ENCODE measurements at places on chromosomes 7 and 10. TPM values are rescaled to one million over a fixed set of nuclear protein-coding genes. Genes with fewer than 3 reads are reported as not detected.

GRCh38 chr10:132551093-132551807 lies 13.7 kb downstream of the INPP5A start:
- DNase-seq, result peak; percentile 19

DNA sequence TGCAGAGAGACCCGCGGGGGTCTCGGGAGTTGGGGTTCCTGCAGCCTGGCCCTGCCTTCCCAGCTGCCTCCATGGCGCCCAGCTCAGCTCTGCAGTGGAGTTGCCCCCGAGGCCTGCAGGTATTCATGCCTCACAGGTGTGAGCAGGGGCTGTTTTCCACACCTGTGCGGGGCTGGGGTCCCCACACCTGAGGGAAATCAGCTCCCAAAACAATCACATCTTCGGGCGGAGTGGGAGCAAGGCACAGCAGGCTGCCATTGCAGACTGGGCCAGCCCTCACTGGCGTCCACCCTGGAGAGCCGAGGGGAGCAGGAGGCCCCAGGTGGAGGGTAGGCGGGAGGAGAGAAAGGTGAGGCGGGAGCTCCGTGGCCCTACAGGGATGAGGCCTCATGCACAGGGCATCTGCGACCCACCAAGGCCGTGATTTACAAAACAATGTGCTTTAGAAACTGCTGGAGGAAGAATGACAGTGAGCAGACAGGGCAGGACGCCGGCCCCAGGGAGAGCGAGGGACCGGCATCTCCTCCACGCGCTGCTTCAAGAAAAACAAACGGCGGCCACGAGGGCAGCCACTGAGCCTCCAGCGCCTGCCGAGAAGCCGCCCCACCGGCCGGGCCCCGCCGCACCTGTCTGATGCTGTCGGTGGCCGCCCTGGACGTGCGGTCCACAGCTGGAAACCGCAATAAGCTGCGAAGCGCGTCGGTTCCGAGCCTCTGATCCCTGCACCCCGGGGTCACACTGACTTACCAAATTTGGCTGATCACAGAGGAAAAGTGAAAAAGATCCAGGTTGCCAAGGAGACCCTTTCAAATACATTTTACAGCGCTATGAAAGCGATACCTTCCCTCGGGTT lies 53.0 kb upstream of the PDGFA start:
- no peak for DNase-seq

DNA sequence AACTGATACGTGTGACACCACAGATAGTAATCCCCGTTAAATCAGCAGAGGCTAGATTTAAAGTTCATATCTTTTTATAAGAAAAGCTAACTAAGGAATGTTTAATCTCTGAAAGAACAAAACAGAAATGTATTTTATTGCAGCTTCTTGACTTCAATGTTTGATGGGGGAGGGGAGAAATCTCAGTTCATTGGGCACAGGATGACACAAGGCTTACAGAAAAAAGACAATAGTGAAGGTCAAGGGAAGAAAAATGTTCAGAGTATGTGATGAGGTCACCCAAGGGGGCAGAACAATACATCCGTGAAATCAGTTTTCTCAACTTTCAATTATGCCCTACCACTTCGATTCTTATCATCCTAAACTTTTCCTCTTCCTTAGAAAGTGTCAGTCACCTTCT lies 102.9 kb downstream of the ELAPOR2 start:
- no peak for DNase-seq

- DNase-seq, result no peak
Observed at GRCh38 chr10:116634126-116634975, 13.6 kb downstream of the PNLIPRP2 start.

GRCh38 chr10:30882281-30882680 lies 149.4 kb downstream of the ZNF438 start:
- DNase-seq, result no peak

GRCh38 chr10:25766687-25767221 lies 167.3 kb upstream of the MYO3A start:
- no peak for DNase-seq

DNA sequence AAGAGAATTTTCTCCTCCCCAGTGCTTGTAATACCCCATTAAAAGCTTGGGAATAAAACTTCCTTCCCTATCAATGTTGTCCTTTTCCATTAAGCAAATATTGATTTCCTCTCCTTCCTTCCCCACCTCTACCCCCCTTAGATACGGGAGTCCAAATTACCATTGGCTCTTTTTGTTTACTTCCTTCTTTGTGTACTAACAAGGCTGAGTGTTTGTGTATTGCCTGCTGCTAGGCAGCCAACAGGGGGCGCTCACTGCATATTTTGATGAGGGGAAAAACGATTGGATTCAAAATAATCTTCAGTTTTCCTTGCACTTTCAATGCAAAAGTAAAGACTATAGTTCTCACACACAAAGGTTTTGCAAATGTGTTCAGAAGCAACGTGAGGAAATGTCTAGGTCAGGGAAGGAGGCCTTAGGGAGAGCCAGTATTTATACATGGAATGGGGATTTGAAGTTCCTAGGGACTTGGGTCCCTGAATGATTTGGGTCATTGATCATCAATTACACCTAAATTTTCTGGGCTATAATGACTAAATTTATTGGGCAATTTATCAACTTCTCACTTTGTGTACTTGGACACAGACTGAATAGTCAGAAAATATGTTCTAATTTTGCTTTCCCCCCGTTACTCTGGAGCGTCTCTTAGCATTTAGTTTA lies 23.6 kb upstream of the VPS41 start:
- DNase-seq, result no peak

GRCh38 chr7:12805518-12805928 lies 118.1 kb downstream of the ARL4A start:
- peak; percentile 23 for DNase-seq

GRCh38 chr10:121990015-121990677 lies 1.2 kb downstream of the TACC2 start:
- DNase-seq, result no peak

GRCh38 chr7:135929249-135929648 lies 47.9 kb downstream of the MTPN start:
- DNase-seq, result no peak

GRCh38 chr10:93818086-93818485 lies 60.4 kb downstream of the LGI1 start:
- no peak for DNase-seq

- DNase-seq, result no peak
Observed at GRCh38 chr10:73577788-73578187, 13.4 kb downstream of the USP54 start.

DNA sequence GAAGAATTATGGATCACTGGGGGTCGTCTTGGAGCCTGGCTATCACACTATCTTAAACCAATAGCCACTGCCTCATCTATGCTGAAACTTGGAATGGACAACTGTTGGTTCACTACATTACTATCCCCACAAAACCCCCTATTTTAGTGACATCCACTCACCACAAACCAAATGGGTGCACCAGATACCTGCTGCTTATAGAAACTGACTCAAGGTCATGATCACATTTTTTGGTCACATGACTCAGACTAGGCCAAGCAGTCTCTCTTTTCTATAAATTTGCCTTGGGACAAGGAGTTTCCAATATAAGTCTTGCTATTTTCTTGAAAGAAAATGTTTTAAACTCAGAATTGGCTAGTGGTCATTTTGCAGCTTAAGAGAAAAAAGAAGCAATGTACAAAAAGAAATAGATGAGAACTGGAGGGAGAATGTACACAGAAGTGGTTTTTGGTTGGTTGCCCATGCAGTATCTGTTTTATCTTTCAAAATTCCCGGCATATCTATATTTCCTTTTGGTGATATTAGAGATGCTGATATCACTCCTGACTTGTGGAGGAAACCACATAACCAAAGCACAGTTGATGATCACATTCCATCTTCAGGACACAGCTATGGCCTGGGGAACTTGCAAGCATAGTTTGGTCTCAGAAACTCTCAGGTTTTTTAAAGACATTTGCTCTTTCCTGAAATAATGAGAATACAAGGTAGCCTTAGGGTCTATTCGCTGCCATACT lies 85.2 kb upstream of the CACNA2D1 start:
- no peak for DNase-seq

- no peak for DNase-seq
Observed at GRCh38 chr7:72437610-72438009, 25.5 kb upstream of the CALN1 start.

- no peak for DNase-seq
Observed at GRCh38 chr10:86160890-86161585, 205.6 kb downstream of the GRID1 start.

- DNase-seq, result no peak
Observed at GRCh38 chr7:153130052-153130451, 370.5 kb downstream of the ACTR3B start.

DNA sequence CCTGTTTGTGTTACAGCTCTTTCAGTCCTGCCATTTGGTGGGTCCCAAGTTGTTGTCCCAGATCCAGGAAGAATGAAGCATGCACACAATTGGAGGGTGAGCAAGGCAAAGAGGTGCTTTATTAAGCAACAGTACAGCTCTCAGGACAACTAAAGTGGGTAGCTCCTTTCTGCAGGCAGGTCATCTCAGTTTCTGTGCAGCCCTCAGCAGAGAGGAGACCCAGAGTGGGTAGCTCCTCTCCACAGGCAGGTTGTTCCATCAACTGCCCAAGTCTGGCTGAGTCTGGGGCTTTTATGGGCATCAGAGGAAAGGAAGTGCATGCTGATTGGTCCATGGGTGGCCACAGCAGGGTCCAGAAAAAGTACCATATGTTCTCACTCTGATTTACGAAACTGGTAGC lies 624.5 kb downstream of the LRMDA start:
- no peak for DNase-seq

- DNase-seq, result no peak
Observed at GRCh38 chr7:17374654-17375053, 76.2 kb downstream of the AHR start.

DNA sequence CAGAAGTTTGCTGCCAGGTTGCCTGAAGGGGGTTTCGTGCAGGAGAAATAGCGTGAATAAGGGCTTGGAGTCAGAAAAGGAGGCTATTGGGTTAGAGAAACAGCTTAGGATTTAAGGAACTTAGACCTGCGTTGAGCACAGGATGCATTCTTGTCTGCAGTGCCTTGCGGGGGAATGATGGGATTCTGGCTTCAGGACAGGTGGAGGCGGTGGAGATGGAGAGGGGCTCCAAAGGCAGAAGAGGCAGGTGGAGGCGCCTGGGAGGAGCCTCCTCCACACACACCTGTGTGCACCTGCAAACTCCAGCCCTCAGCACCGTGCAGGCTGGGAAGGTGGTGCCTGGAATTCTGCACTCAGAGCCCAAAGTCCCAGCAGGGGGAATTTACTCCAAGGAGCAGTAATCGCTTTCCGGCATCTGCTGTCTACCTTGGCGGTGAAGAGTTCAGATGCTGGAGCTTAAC lies 1.8 kb downstream of the CLIP2 start:
- peak; percentile 86 for DNase-seq

GRCh38 chr7:91421018-91421417 lies 156.8 kb downstream of the FZD1 start:
- no peak for DNase-seq

DNA sequence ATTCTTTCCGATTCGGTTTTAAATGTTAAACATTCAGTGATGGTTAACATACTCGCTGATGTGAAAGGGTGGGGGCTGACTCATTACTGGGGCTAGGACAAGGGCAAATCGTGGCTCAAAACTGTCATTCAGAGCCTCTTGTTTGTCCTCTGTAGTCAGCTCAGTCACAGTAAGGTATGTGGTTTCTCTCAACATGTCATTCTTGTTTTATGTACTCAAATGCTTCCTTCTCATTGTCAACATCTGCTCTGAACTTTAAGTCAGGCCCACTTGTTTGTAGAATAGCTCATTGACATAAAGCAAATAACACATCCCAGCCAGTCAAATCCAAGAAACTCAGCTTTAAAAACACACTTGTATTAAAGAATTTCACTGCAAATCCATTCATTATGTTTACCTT lies 7.3 kb downstream of the SLC16A9 start:
- DNase-seq, result no peak

GRCh38 chr10:76034353-76035205 lies 603.2 kb downstream of the LRMDA start:
- DNase-seq, result no peak

- DNase-seq, result no peak
Observed at GRCh38 chr7:26948617-26949118, 84.3 kb upstream of the SKAP2 start.

KCNMA1 gene
- total RNA-seq, result 77.8 TPM

HTR5A gene
- total RNA-seq, result not detected

SYT15B gene
- total RNA-seq, result under 0.01 TPM

GLI3 gene
- 11.9 TPM for total RNA-seq

OPALIN gene
- not detected for total RNA-seq

SPDYE2 gene
- total RNA-seq, result not detected

PRPS1L1 gene
- total RNA-seq, result not detected

GOLGA7B gene
- not detected for total RNA-seq

ARMC3 gene
- total RNA-seq, result under 0.01 TPM

CYP2C9 gene
- total RNA-seq, result not detected

All from osteoblast (primary cell).